Activated T-cell treated with anti-CD3 and anti-CD28 coated beads for 1 hour (primary cell): ENCODE measurements at places on chromosomes 1 and 21.

DNA sequence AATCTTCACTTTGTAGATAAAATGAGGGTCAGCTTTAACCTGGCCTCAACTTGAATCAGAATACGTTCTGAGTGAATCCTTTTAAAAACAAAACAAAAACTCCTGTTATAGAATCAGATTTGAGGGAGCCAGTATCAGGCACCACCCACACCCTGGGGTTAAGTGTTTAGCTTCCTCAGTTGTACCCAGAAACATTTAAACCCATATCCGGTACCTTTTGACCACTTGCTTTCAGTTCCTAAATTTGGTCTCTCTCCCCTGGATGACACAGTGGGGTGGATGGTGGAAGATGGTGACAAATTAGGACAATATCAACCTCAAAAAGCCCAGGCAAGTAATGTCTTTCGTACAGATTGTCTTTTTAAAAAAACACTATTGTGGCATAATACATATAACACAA lies 10.4 kb downstream of the KLHDC7A start:
- no peak for DNase-seq

GRCh38 chr1:210777914-210778313 lies 356.0 kb downstream of the KCNH1 start:
- no peak for DNase-seq

DNA sequence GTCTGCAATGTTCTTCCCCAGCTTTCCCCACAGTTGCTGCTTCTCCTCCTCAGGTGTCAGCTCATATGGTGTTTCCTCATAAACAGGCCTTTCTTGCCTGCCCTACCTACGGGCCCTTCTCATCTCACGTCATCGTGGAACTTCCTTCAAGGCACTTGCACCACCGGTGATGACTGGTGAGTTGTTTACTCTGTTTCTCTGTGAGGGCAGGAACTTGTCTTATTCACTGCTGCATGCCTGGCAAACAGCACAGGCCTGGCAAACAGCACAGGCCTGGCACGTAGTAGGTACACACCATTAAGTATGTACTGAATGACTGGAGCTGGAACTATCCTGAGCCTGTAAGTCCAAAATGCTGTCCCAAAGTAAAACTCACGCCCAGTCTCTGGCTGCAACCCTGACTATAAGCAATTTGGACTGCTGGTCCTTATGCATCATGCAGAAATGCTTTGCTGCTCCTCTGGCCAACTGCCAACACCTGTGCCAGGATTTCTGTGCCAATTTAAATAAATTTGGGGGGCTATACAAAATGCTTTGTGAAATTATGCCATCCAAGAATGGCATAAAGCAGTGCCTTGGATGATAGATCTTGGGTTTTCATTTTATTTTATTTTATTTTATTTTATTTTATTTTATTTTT lies 25.7 kb downstream of the STK40 start:
- no peak for DNase-seq

DNA sequence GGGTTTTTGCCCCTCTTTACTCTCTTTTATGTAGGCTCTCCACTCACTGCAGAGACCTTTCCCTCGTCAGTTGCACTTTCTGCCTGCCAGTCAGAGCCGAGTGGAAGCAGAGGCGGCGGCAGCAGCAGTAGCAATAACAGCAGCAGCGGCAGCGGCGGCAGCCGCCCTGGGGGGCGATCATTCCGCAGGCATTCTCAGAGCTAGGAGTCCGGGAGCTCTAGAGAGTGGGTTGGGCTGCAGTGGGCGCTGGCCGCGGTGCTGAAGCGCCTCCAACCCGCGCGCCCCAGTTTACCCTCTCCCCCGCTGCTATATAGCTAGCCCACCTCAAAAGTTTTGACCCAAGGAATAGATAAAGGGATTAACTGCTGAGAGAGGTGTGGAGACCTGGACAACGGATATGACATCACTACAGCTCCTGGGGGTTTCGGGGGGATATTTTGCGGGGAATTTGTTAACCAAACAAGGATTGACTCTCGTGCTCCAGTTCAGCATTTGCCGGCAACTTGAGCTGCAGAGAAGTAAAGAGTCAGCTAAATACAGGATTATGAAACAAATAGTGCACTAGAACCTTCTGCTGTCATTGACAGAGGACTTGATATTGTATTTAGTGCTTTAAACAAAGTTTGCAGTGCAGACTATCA lies at the start of gene OLFM3:
TSS of gene OLFM3 (minus strand) at position 102 of the 641 bp plus-strand sequence.
- no peak for DNase-seq

DNA sequence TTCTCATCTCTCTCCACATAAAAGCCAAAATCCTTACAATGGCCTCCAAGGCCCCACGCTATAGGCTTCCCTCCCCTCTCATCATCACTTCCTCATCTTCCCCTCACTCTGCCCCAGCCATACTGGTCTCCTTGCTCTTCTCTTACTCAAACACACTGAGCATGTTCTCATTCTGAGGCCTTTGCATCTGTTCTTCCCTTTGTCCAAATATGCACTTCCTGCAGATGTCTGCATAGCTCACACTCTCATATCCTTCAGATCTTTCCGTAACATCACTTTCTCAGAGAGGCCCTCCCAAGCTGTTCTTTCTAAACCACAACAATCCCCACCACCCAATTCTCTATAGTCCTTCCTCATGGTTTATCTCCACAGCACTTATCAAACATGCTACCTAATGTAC lies 284.1 kb downstream of the HHIPL2 start:
- no peak for DNase-seq
